Lower lobe of right lung (tissue), 2 donors: ENCODE measurements at places on chromosomes 12 and 14. TPM values are rescaled to one million over a fixed set of nuclear protein-coding genes. Genes with fewer than 3 reads are reported as not detected.

GRCh38 chr14:74326369-74327152 lies 21.7 kb upstream of the VRTN start:
- H3K4me1 ChIP-seq, result no peaks in the 10 kb centered on the region
- no peaks in the 10 kb centered on the region for H3K27me3 ChIP-seq
- no peak overlapping the region for H3K27ac ChIP-seq
- no peak for DNase-seq

GRCh38 chr12:112792301-112792700 lies 753 bp downstream of the RPH3A start:
- no peak overlapping the region for H3K4me3 ChIP-seq
- no peak overlapping the region for H3K27ac ChIP-seq
- peaks cover 21% of the 10 kb centered on the region for H3K27me3 ChIP-seq

The TMTC1 gene
- total RNA-seq, result 24.8 TPM

GRCh38 chr12:4451694-4452093 lies 6.1 kb upstream of the FGF6 start:
- no peak for DNase-seq
- H3K4me1 ChIP-seq, result no peaks in the 10 kb centered on the region
- peaks cover 5% of the 10 kb centered on the region for H3K27me3 ChIP-seq
- H3K36me3 ChIP-seq, result no peaks in the 10 kb centered on the region
- H3K27ac ChIP-seq, result no peak overlapping the region

DNA sequence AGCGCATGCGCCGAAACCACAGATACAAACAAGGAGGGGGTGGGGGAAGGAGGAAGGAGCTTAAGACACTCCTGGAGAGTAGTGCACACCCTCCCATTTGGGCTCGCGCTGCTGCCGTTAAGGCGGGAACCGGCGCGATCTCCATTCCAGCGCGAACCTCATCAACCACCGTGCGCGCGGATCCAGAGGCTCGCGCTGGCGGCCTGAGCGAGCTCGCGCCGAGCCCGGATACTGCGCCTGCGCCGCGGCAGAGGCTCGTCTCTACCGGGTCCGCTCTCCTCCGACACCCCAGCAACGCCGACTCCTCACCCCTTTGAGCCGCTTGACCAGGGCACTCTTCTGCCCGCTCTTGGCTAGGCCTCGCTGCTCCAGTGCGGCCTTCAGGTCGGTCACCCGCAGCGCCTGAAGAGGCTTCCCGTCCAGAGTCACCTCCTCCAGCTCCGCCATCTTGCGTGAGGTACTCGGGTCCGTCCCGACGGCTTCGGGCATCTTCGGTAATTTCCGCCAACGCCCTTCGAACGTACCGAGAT lies at the start of gene ACIN1:
Gene ACIN1, minus strand, starts transcription at position 471 of the 530 bp plus-strand sequence. Its CDS starts 24 bp downstream, at position 447.
- H3K4me3 ChIP-seq, result peak within 1 kb of the TSS; percentile 68
- H3K4me1 ChIP-seq, result peaks cover 72% of the 10 kb centered on the region
- H3K36me3 ChIP-seq, result peaks cover 57% of the 10 kb centered on the region
- H3K27me3 ChIP-seq, result no peaks in the 10 kb centered on the region
- DNase-seq, result peak; percentile 83

- H3K27me3 ChIP-seq, result no peaks in the 10 kb centered on the region
- H3K36me3 ChIP-seq, result no peaks in the 10 kb centered on the region
- H3K4me1 ChIP-seq, result peaks cover 11% of the 10 kb centered on the region
- H3K27ac ChIP-seq, result no peak overlapping the region
- no peak for DNase-seq
- H3K4me3 ChIP-seq, result no peak overlapping the region
These were observed 127.2 kb downstream of the OTOGL start for GRCh38 chr12:80226576-80226975.

The FOXG1 gene
- total RNA-seq, result not detected

- no peaks in the 10 kb centered on the region for H3K27me3 ChIP-seq
- H3K4me3 ChIP-seq, result no peak overlapping the region
- H3K27ac ChIP-seq, result peak overlapping the region; percentile 22
- no peak for DNase-seq
- no peaks in the 10 kb centered on the region for H3K36me3 ChIP-seq
These were observed 483.9 kb downstream of the ZFP36L1 start for GRCh38 chr14:68308726-68309520.

GRCh38 chr14:70183991-70184390 lies 4.8 kb downstream of the SLC8A3 start:
- H3K36me3 ChIP-seq, result no peaks in the 10 kb centered on the region
- peaks cover 15% of the 10 kb centered on the region for H3K27me3 ChIP-seq
- H3K27ac ChIP-seq, result no peak overlapping the region
- no peak for DNase-seq
- H3K4me1 ChIP-seq, result peaks cover 12% of the 10 kb centered on the region
- no peak overlapping the region for H3K4me3 ChIP-seq

The ANO4 gene
- total RNA-seq, result 0.74 TPM

- H3K4me3 ChIP-seq, result no peak overlapping the region
- no peak overlapping the region for H3K27ac ChIP-seq
- H3K4me1 ChIP-seq, result peaks cover 14% of the 10 kb centered on the region
- no peak for DNase-seq
These were observed 11.0 kb downstream of the WDR20 start for GRCh38 chr14:102150744-102151143.

DNA sequence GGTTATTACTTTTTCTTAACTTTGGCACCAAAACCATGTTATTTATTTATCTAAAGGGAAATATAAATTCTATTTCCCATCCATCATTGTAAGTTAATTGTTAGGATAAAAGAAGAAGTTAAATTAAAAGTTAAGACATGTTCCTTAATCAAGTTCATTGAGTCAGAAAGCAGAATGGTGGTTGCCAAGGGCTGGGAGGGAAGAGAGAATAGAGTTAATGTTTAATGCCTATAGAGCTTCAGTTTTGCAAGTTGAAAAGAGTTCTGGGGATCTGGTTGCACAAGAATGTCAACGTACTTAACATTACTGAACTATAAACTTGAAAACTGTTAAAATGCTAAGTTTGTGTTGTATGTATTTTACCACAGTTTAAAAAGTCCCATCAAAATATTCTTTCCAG lies 63.2 kb upstream of the NR2C1 start:
- no peak for DNase-seq
- peaks cover 19% of the 10 kb centered on the region for H3K4me1 ChIP-seq
- H3K36me3 ChIP-seq, result peaks cover 11% of the 10 kb centered on the region
- no peaks in the 10 kb centered on the region for H3K27me3 ChIP-seq
- no peak overlapping the region for H3K4me3 ChIP-seq
- peak overlapping the region; percentile 2 for H3K27ac ChIP-seq

DNA sequence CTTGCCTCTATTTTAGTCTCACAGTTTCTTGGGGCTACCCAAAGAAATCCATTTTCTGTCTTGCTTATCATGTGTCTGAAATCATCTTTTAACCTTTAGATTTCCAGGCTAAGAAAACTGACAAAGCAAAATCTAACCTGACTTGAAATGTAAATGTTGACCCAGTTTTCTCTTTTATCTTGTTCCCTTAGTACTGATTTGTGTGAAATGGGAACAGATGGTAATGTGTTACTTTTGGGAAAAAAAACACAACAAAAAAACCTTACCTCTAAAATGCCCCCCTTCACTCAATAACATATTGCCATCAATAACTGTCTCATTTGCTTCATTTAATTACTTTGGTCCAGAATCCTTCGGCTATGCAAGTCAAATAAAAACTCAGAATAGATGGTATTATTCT lies 383.2 kb upstream of the DCN start:
- no peak for DNase-seq
- H3K4me3 ChIP-seq, result no peak overlapping the region
- H3K27ac ChIP-seq, result no peak overlapping the region
- no peaks in the 10 kb centered on the region for H3K36me3 ChIP-seq
- no peaks in the 10 kb centered on the region for H3K27me3 ChIP-seq

The MYO1H gene
- total RNA-seq, result 0.30 TPM

GRCh38 chr14:69483765-69484443 lies 624 bp upstream of the PLEKHD1 start:
- no peak for DNase-seq
- no peaks in the 10 kb centered on the region for H3K36me3 ChIP-seq
- peaks cover 17% of the 10 kb centered on the region for H3K4me1 ChIP-seq
- no peak overlapping the region for H3K27ac ChIP-seq

- H3K36me3 ChIP-seq, result no peaks in the 10 kb centered on the region
- H3K27me3 ChIP-seq, result no peaks in the 10 kb centered on the region
- no peaks in the 10 kb centered on the region for H3K4me1 ChIP-seq
- H3K4me3 ChIP-seq, result no peak overlapping the region
These were observed 46.7 kb upstream of the GUCY2C start for GRCh38 chr12:14743061-14743460.

GRCh38 chr12:99213047-99213446 lies 434.5 kb upstream of the GARIN6 start:
- DNase-seq, result no peak
- H3K36me3 ChIP-seq, result no peaks in the 10 kb centered on the region
- H3K4me3 ChIP-seq, result no peak overlapping the region
- no peak overlapping the region for H3K27ac ChIP-seq
- H3K27me3 ChIP-seq, result no peaks in the 10 kb centered on the region
- no peaks in the 10 kb centered on the region for H3K4me1 ChIP-seq

DNA sequence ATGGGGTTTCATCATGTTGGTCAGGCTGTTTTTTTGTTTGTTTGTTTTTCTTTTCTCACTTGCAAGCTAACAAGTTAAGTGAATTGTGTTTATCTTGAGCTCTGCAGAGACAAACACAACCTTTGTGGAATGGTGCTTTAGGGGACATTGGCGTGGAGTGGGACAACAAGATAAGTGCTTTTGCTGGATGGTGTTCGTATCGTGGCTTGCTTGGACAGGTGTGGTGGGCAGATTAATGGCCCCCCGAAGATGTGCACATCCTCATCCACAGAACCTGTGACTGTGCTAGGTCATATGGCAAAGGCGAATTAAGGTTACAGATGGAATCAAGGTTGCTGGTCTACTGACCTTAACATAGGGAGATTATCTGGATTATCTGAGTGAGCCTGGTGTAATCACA lies 7.0 kb downstream of the MLXIP start:
- H3K4me1 ChIP-seq, result peaks cover 79% of the 10 kb centered on the region
- H3K27ac ChIP-seq, result no peak overlapping the region
- DNase-seq, result no peak

The KRT83 gene
- not detected for total RNA-seq

- no peak overlapping the region for H3K4me3 ChIP-seq
- H3K4me1 ChIP-seq, result peaks cover 13% of the 10 kb centered on the region
These were observed 76.7 kb downstream of the TTC7B start for GRCh38 chr14:90739318-90740068.

DNA sequence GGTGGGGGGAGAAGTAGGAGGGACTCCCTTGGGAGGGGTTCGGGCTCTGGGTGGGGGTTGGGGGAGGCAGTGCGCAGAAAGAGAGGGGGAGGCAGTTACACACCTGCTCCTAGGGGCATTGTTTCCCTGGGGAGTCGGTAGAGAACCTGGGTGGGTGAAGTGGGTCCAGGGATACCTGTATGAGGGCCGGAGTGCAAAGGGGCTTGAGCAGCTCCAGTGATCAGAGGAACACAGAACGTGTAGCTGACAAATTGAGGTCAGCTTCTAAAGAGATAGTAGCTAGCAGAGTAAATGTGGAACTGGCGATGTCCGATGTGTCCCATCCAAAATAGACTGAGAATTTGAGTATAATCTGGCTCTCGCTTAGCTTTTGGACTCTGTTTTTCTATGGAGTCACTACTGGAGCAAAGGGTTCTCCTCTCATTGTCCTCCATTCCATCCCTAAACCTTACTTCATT lies 502 bp downstream of the SMARCD1 start:
- DNase-seq, result no peak
- H3K36me3 ChIP-seq, result peaks cover 42% of the 10 kb centered on the region
- H3K27me3 ChIP-seq, result no peaks in the 10 kb centered on the region
- H3K4me1 ChIP-seq, result peaks cover 13% of the 10 kb centered on the region
- H3K4me3 ChIP-seq, result peak overlapping the region; percentile 69
- H3K27ac ChIP-seq, result peak overlapping the region; percentile 94

DNA sequence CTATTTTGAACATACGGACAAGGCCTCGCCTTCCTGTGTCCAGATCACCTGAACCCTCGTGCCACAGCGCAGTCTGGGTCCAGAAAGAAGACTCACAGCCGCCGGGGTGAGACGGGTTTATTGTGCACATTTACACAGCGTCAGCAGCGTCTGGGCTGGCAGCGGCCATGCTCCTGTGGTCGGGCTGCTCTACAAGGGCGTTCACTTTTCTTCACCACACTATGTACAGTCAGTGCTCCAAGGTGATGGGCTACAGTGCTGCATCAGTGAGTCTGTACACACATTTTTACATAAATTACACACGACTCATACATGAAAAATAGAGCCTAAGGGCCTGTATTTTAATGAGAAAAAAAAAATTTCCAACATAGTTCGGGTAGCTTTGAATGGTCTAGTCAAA lies 18.0 kb downstream of the ZFYVE21 start:
- peak; percentile 39 for DNase-seq
- no peak overlapping the region for H3K27ac ChIP-seq
- H3K4me3 ChIP-seq, result no peak overlapping the region
- H3K4me1 ChIP-seq, result peaks cover 17% of the 10 kb centered on the region
- no peaks in the 10 kb centered on the region for H3K27me3 ChIP-seq
